ENCODE measurements at places on chromosomes 3 and 15.

- no peak for DNase-seq
Measured at GRCh38 chr3:134336587-134336986, 37.7 kb downstream of the AMOTL2 start.

GRCh38 chr3:57252404-57252803 lies 24.9 kb downstream of the APPL1 start:
- no peak for DNase-seq

DNA sequence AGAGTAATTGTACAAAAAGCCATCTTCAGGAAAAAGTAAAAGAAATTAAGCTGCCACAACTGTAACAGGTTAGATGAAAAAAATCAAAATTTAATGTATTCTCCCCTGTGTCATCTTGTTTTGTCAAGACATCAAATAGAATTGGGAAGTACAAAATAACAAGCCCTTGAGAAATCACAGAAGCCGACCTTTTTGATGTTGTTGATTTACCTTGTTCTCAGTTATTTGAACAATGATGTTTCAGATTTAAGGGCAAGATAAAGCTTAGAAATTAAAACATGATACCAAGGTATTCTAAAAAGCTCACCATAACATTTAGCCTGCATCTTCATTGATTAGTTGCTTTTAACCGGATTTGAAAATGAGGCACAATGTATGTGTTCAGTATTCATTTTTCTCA lies 523.0 kb downstream of the FOXP1 start:
- no peak for DNase-seq

- DNase-seq: no peak
Measured at GRCh38 chr3:135239615-135239884, 444.5 kb downstream of the EPHB1 start.

DNA sequence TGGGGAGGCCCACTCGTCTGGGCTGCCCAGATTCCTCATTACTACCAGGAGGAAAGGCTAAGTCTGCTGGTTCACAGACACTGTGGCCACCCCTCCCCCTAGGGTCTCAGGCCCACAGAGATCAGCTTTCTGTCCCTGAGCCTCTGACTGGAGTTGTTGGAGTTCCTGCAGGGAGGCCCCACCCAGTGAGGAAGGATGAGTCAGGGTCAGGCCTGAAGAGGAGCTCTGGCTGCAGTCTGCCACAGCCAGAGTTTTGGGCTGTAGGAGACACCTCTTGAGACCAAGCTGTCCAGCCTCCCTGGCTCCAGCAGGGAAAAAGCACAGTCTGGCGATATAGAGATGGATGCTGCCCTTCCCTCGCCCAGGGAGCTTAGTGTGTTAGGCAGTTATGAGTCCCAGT lies 720.9 kb upstream of the SEMA6D start:
- no peak for DNase-seq

GRCh38 chr15:40320931-40321371 lies 2.5 kb upstream of the INAFM2 start:
- no peak for DNase-seq

- DNase-seq: no peak
Measured at GRCh38 chr3:195916291-195916690, 7.9 kb upstream of the TNK2 start.

Measured in omental fat pad (tissue), 4 donors.